HFFc6 (cell line): ENCODE measurements at places on chromosomes 11 and 22.

DNA sequence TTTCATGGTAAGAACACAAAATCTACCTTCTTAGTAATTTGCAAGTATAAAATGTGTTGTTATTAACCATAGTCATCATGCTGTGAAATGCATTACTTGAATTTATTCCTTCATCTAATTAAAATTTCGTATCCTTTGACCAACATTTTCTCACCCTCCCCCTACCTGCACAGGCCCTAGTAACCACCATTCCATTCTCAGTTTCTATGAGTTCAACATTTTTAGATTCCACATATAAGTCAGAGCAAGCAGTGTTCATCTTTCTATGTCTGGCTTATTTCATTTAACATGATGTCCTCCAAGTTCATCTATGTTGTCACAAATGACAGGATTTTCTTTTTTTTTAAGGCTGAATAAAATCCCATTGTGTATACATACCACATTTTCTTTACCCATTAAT, 43.5 kb upstream of the CCDC179 start:
- H3K4me1 ChIP-seq: no peaks in the 10 kb centered on the region
- no peak overlapping the region for H3K4me3 ChIP-seq
- H3K27ac ChIP-seq: no peak overlapping the region
- H3K36me3 ChIP-seq: no peaks in the 10 kb centered on the region

DNA sequence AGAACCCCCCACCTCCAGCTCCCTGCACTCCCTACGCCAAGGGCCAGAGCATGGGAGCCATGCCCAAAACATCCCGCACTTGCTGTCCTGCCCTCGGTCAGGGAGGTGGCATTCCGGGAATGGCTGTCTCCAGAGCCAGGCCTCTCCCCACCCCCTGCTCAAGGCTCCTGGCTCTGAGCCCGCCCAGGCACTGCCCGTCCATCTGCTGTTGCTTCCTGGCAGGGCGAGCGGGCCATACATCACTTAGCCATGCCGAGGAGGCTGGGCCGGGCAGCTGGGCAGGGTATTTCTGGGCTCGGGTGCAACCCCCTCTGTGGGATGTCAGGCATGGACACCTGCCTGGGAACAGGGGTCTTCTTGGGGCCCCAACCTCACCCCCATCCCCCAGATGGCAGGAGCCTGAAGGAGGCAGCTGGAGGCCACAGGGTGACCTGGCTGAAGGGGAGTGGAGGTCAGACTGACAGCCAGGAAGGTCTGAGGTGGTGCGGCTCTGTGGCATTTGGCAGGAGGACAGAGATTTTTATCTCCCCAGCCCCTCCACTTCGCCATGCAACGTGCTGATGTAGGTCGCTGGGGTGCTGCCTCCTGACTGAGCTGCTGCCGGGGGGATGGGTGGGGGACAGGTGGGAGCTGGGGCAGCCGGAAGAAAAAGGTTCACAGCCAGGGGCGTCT, 8.7 kb upstream of the CABP7 start:
- H3K27me3 ChIP-seq: peaks cover 45% of the 10 kb centered on the region
- H3K27ac ChIP-seq: no peak overlapping the region
- H3K36me3 ChIP-seq: no peaks in the 10 kb centered on the region
- no peak for DNase-seq

GRCh38 chr11:121328967-121329679, 36.6 kb downstream of the SC5D start:
- DNase-seq: no peak
- no peak overlapping the region for H3K27ac ChIP-seq
- no peak overlapping the region for H3K4me3 ChIP-seq
- no peaks in the 10 kb centered on the region for H3K36me3 ChIP-seq
- H3K4me1 ChIP-seq: no peaks in the 10 kb centered on the region

GRCh38 chr11:13065200-13065787, 56.2 kb downstream of the RASSF10 start:
- no peak for DNase-seq
- no peak overlapping the region for H3K27ac ChIP-seq
- H3K36me3 ChIP-seq: no peaks in the 10 kb centered on the region
- no peak overlapping the region for H3K4me3 ChIP-seq

DNA sequence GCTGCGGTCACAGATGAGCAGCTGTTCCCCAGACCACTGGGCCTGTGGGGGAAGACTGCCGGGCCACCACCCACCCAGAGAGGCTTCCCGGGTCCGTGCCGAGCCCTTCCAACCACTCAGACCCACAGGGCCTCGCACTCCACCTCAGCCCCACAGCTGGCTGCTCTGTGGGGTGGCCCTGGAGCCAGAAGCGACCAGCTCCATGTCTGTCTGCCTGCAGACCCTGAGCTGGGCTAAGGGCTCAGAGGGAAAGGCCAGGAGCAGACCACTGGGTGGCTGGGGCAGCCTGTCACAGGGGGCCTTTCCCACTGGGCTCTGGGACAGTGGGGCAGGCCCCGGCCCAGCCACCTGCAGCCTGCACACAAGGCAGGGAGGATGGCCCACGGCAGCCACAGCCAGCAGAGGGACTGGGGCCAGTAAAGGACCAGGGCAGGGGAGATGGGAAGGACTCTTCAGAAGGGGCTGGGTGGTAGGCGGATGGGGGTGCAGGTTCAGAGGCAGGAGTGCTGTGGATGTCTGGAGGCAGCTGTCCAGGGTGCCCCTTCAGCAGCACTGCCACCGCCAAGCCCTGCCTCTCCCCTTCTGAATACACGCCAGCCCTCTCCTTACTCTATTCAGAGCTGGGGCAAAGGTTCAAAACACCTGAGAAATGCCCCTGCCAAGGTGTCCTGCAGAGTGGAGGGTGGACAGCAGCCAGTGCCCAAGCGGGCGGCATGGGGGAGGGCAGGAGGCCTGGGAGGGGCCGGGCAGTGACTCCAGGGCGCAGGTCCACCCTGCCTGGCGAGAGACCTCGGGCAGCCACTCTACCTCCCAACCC, 32.2 kb downstream of the GNB1L start:
- H3K27me3 ChIP-seq: peaks cover 2% of the 10 kb centered on the region; the same call in 1 of the 2 replicates
- no peaks in the 10 kb centered on the region for H3K4me1 ChIP-seq
- no peaks in the 10 kb centered on the region for H3K36me3 ChIP-seq
- H3K4me3 ChIP-seq: no peak overlapping the region
- DNase-seq: no peak

- DNase-seq: no peak
- H3K36me3 ChIP-seq: peaks cover 20% of the 10 kb centered on the region
- peak overlapping the region; percentile 29; the same call in 1 of the 2 replicates for H3K27ac ChIP-seq
- H3K27me3 ChIP-seq: no peaks in the 10 kb centered on the region; the same call in 1 of the 2 replicates
- H3K4me1 ChIP-seq: peaks cover 12% of the 10 kb centered on the region
- no peak overlapping the region for H3K4me3 ChIP-seq
Observed at GRCh38 chr22:41656556-41656955, 32.1 kb downstream of the SNU13 start.

DNA sequence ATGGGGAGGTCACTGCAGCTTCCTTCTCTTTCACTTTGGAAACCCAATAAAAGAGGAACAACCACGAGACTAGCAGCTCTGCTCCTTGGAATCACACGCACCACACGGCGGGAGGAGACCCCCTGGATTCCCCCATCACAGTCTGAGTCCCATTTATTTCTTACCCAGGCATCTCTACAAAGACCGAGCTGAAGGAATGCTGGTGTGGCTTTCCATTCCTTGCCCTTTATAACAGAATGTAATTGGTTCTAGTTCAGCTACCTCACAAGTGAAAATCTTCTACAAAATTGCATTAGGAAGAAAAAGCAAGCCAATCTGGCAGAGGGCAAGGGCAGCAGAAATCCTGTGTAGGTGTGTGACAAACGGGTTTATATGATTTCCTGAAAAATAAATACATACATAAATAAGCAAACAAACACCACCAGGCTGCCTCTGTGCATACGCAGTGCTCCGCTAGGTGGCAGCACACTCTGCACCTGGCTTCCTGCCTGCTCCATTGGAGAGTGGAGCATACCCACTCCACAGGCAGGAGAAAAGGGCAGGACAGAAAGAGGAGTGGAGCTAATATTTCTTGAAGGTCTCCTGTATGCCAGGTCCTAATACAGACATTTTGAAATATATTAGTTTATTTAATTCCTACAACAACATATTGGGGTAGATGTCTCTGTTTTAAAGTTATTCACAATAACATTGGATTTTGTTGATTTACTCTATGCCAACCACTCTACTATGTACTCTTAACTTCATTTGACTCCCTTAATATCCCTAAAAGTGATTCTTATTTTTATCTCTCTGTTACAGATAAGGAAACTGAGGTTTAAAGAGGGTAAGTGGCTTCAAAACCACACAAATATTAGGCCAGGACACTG, 673.1 kb downstream of the KCNA4 start:
- no peaks in the 10 kb centered on the region; the same call in 1 of the 2 replicates for H3K36me3 ChIP-seq
- peak overlapping the region; percentile 74 for H3K4me3 ChIP-seq
- H3K4me1 ChIP-seq: peaks cover 21% of the 10 kb centered on the region; the same call in 1 of the 2 replicates

DNA sequence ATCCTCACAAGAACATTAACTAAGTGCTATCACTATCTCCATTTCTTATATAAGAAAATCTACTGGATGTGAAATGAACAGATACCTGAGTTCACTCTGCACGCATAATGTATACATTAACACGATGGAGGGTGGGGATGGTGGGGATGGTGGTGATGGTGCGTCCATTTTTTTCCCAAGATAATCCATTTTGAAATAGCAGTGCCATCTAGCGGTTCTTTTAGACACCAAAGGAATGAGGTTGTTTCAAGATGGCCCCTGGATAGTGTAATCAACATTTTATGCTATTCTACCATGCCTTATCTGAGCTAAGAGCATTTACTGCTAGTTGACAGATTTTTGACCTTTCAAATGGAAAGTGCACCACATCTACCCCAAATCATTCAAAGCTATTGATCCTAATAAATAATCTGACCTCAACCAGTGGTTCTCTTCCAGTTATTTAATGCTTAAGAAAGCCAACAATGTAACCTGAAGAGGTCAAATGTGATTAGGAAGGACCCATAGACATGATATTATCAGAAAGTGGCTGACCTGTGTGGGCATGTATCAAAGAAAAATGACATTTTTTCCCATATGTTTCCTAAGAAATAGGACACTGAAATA, 714.7 kb upstream of the TENM4 start:
- H3K4me3 ChIP-seq: no peak overlapping the region
- no peaks in the 10 kb centered on the region for H3K36me3 ChIP-seq
- peaks cover 18% of the 10 kb centered on the region for H3K27me3 ChIP-seq
- no peak overlapping the region for H3K27ac ChIP-seq

GRCh38 chr11:94169930-94170545, 41.4 kb downstream of the PANX1 start:
- no peaks in the 10 kb centered on the region for H3K27me3 ChIP-seq
- H3K36me3 ChIP-seq: no peaks in the 10 kb centered on the region
- DNase-seq: no peak

DNA sequence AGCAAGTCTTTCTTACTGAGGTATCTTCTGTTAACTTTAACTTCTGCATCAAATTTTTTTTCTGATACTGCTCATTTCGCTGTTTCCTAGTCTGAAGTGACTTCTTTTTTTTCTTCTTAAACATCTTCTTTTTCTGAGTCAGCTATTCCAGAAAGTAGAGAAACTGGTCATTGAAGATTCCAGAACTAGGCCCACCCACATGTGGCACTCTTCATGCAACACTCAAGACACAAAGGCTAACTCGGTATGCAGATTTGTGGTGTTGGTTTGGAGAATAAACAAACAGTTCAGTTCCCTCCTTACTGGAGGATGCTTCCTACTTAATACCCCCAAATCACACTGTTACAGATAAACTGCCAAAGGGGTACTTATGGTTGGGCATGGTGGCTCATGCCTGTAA, 25.2 kb upstream of the MTCH2 start:
- no peak for DNase-seq
- H3K27me3 ChIP-seq: no peaks in the 10 kb centered on the region; the same call in 1 of the 2 replicates
- no peak overlapping the region for H3K27ac ChIP-seq
- peaks cover 5% of the 10 kb centered on the region; the same call in 1 of the 2 replicates for H3K4me1 ChIP-seq

DNA sequence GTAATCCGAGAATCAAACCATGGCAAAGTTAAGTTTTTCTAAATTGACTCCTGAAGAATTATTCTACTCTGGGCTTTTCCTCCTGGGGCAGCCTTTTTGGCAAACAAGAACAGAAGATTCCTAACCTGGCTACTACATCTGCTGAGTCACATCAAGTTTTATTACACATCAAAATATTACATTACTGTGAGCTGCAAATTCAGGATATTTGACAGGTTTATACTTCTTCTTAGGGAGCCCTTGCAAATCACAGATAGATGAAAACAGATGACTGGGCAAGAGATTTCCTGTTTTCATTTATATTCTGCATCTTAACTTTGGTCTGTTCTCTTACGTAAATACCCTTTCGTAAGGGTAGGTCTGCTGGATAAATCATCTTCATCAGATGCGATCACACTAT, 23.6 kb downstream of the XRRA1 start:
- H3K36me3 ChIP-seq: no peaks in the 10 kb centered on the region
- no peaks in the 10 kb centered on the region for H3K27me3 ChIP-seq
- DNase-seq: peak; percentile 36
- H3K4me3 ChIP-seq: peak overlapping the region; percentile 5; the same call in 1 of the 2 replicates
- H3K27ac ChIP-seq: peak overlapping the region; percentile 17; the same call in 1 of the 2 replicates

DNA sequence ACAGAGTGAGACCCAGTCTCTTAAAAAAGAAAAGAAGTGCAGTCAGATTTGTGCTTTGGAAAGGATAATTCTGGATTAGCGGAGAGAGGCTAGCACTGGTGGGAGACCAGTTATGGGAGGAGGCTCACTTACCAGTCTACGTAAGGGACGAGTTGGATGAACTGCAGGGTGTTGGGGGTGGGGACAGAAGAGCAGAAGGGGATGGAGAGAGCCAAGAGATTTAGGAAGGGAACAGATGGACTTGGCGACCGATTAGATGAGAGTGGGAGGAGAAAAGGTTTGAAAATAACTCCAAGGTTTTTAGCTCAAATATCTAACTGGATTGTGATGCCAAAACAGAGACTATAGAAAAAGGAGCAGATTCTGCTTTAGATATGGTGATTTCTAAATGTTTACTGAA, 81.4 kb downstream of the SFI1 start:
- no peak overlapping the region for H3K4me3 ChIP-seq
- no peaks in the 10 kb centered on the region for H3K4me1 ChIP-seq
- no peaks in the 10 kb centered on the region for H3K27me3 ChIP-seq
- no peak for DNase-seq

DNA sequence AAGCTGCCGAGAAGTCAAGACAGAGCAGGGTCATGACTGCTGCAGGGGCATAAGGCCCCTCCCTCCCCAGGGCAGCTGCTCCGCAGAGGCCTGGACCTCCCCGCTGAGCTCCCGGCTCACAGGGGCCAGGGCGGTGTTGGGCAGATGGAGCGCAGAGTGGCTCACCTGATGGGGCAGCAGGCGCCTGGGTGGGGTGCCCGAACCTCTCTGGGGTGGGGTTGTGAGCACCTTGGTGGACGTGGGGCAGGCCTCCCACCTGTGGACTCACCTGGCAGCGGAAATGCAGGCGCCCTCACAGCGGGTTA, 22.9 kb downstream of the MUC6 start:
- no peak overlapping the region for H3K27ac ChIP-seq
- peaks cover 29% of the 10 kb centered on the region for H3K36me3 ChIP-seq
- no peak overlapping the region for H3K4me3 ChIP-seq
- H3K27me3 ChIP-seq: peaks cover 5% of the 10 kb centered on the region

GRCh38 chr11:6637871-6638270, 17.7 kb downstream of the DCHS1 start:
- no peak overlapping the region for H3K4me3 ChIP-seq
- no peaks in the 10 kb centered on the region for H3K4me1 ChIP-seq
- peak; percentile 91 for DNase-seq
- H3K27ac ChIP-seq: no peak overlapping the region
- H3K27me3 ChIP-seq: no peaks in the 10 kb centered on the region
